Activated CD4-positive, CD25-positive, alpha-beta regulatory T cell (primary cell): ENCODE measurements at places on chromosomes 2 and 18.

- DNase-seq = no peak
These were observed 34.9 kb downstream of the SMAD7 start for GRCh38 chr18:48915626-48916425.

- no peak for DNase-seq
These were observed 851.6 kb downstream of the DCC start for GRCh38 chr18:53191634-53192033.

GRCh38 chr2:79966369-79966768 is 338.2 kb downstream of the LRRTM1 start:
- no peak for DNase-seq

DNA sequence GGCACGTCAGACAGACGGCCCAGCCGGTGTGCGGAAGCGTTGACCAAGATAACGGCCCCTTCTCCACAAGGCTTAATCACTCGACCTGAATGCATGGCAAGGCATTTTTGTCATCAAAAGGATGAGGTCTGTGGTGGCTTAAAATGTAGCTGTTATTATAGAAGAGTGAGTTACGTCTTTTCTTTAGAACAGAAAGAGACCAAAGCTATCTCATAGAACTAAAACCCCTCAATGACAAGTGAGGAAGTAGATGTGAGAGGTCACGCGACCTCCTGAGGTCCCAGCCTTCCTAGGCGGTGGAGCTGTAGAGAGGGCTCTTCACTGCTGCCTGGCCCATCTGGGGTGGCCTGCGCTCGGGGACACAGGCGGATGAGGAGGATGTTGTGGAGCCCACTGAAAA is 75.7 kb downstream of the LDLRAD4 start:
- DNase-seq = no peak
